CD4-positive, alpha-beta T cell treated with Interleukin-15 for 4 hours (primary cell): ENCODE measurements at places on chromosomes 13 and 19.

GRCh38 chr13:109803825-109804224 lies 17.4 kb upstream of the IRS2 start:
- no peak for DNase-seq

DNA sequence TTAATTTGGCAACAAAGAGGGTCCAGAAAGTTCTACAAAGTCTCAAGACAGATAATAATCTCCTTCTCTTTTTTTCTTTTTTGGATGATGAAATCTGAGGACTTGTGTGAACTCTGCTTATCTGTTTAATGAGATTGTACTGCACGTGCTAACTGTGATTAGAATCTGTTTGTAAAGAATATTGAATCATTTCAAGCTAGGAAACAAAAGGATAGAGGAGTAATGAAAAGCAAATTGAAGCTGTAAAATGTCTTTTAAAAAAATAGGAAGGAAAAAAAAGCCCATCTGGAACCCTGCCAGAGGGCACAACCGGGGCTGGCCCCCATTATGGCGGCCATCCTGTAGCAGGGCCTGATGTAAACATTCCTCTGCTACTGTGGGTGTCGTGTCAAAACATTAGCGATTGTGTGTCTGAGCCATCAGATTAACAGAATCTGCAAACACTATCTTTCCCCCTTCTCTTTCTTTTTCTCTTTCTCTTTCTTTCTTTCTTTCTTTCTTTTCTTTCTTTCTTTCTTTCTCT lies 83.0 kb downstream of the FLT1 start:
- DNase-seq: no peak

DNA sequence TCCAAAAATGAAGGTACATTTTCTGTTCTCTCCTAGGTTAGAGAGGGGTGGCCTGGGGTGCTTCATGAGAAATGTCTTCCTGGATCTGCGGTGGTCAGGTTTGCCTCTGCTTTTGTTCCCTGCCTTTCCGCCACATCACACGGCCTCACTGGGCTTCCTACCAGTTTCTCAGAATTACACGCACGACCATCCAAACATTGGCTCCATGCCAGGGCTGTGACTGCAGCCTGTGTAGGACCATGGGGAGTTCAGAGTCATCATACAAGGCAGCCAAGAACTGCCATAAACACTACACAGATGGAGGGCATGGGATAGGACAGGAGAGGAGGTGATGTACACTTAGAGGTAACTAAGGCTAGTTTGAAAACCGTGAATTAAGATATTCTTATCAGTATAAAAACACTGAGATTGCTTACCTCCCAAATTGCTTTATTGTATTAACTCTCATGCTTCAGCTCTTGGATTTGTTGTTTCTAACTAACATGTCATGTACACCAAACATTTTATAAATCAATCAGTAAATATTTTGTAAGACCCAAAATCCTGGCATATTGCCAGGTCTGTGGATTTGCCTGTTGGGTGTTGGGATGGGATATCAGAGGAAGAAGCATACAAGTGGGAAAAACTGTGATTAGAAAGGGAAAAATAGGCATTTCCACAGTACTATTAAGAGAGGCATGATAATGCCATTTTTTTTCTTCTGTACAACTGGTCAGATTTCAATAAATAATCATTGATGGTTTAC lies 45.2 kb downstream of the CDADC1 start:
- peak; percentile 4 for DNase-seq

GRCh38 chr19:16361254-16361653 lies 36.6 kb downstream of the KLF2 start:
- no peak for DNase-seq

- DNase-seq: no peak
Observed at GRCh38 chr13:66154976-66155375, 1075.2 kb downstream of the PCDH9 start.

- DNase-seq: no peak
Observed at GRCh38 chr13:95898256-95898655, 154.9 kb downstream of the UGGT2 start.

DNA sequence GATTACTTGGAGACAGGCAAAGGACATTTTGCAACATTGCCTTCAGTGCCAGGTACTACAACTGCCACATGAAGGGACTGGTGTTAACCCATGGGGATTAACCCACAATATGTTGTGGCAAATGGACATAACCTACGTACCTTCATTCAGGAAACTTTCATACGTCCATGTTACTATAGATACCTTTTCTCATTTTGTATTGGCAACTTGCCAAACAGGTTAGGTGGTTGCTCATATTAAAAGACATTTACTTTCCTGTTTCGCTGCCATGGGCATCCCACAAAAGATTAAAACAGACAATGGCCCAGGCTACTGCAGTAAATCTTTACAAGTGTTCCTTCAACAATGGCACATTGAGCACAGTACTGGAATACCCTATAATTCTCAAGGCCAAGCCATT lies 925.3 kb downstream of the SLITRK6 start:
- DNase-seq: no peak

- no peak for DNase-seq
Observed at GRCh38 chr19:46787040-46787330, 1.4 kb downstream of the SLC1A5 start.

GRCh38 chr13:75326173-75327134 lies 155.5 kb downstream of the TBC1D4 start:
- peak; percentile 66 for DNase-seq

- DNase-seq: no peak
Observed at GRCh38 chr19:32174386-32175113, 170.9 kb upstream of the ZNF507 start.

GRCh38 chr13:50122455-50122854 lies 107.2 kb downstream of the KCNRG start:
- no peak for DNase-seq

GRCh38 chr19:57212109-57212508 lies 18.7 kb upstream of the AURKC start:
- no peak for DNase-seq

DNA sequence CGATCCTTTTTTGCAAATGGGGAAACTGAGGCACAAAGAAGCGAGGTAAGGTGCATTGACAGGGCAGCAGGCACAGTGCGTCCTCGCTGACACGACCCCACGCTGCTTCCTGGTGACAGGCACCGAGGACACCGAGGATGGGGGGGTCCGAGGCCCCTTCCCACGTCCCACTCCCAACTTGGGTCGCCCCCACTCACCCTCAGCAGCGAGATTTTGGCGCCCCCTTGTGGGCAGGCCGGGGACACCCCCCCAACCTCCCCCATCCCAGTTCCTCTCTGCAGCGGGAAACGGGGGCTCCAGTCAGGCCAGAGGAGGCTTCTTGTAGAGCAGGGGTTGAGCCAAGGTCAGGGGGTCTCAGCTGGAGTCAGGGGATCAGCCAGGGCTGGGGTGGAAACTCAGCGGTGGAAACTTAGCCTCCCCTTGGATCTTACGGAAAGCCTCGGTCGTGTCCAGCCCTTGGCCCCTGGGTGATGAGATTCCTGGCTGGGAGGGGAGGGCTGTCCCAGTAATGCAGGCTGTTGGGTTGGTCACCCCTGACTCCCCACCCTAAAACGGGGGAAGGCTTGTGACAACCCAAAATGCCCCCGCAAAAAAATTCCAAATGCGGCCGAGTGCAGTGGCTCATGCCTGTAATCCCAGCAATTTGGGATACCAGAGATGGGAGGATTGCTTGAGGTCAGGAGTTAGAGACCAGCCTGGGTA lies 8.2 kb downstream of the SMIM24 start:
- peak; percentile 27 for DNase-seq

DNA sequence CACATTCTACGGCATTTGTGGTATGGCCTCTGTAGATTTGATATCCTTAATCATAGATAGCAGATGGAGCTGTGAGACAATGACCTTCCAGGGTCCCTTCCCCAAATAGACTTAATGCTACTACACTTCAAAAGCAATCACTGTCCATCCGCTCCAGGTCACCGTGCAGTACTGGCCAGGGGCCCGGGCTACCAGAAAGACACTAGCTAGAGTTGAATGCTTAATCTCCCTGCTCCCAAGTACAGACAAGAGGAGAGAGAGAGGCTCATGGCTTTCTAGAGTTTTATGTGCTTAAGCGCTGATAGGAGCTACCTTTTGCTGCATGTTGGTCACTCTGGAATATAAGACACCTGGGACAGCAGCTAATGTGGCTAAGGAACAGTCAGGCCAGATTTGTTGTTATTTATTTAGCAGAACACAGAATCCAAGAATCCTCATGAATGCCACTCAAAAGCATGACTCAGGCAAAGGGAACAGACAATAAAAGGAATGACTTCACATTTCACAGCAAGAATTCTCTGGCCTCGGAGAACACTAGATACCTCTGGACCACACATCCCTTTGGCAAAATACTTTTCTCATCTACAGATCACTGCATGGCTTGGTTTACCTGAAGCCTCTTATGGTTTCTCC lies 165.0 kb downstream of the LACC1 start:
- no peak for DNase-seq

GRCh38 chr13:66952507-66952906 lies 277.6 kb downstream of the PCDH9 start:
- DNase-seq: no peak

GRCh38 chr19:47070756-47071155 lies 22.3 kb upstream of the TMEM160 start:
- no peak for DNase-seq

DNA sequence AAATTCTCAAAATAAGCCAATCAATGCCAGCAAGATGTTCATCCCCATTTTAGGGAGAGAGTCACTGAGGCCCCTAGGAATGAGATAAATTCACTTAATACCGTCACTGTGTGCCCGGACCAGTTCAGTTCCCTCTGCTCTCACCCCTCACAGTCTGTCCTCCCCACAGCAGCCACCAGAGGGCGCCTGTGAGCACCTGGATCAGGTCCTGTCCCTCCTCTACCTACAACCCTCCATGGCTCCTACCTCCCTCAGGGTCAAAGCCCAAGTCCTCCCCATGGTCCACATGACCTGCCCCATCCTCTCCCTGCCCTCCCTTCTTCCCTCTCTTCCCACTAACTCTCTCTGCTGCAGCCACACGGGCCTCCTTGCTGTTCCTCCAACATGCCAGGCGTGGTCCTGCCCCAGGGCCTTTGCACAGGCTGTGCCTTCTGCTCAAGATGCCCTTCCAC lies 42.0 kb upstream of the NFIC start:
- DNase-seq: peak; percentile 71

GRCh38 chr19:2641332-2641698 lies 61.2 kb downstream of the GNG7 start:
- no peak for DNase-seq

DNA sequence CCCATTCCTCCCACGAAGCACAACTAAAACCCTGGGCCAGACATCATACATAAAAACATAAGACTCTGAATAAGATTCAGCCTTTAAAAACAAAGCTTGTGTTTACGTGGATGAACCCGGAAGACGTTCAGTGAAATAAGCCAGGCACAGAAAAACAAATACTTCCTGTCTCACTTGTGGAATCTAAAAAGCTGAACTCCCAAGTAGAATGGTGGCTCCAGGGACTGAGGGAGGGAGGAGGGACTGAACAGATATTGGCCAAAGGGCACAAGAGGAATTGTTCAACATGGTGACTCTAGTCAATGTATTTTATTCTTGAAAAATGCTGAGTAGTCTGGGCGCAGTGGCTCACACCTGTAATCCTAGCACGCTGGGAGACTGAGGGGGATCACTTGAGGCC lies 35.7 kb upstream of the TPM4 start:
- DNase-seq: no peak
